ENCODE measurements at places on chromosomes 2 and 18.

GRCh38 chr18:13878857-13879256 is 36.5 kb downstream of the MC2R start:
- no peak for DNase-seq

DNA sequence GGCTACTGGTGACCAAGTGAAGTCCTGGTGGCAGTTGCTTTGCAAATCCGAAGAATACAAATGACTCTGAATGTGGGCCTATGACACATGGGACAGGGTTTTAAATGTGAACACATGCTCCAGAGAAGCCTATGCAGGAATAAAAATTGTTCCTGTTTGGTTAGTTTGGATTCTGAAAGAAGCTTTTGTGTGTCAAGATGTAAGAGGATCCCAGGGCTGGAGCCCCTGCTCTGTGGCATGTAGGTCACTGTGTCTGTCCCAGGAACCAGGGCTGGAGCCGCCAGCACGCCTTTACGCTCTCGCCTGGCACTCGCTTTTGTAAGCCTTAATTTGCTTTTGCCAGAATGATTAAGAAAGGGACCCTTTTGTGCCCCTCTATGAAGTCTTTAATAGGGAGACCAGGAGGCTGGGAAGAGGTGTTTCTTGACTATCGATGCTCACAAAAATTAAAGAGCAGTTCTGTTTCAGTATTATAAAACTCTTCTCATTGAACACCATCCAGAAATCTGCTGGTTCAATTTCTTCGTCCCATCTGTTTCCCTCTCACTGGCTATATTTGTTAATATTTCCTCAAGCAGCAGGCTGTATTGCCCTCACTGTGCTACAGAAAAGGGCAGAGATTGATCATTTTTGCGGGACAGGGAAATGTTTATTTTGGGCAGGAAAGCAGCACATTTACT is 532.7 kb upstream of the POU3F3 start:
- no peak for DNase-seq

GRCh38 chr2:11446733-11447248 is 19.2 kb downstream of the E2F6 start:
- DNase-seq = no peak

DNA sequence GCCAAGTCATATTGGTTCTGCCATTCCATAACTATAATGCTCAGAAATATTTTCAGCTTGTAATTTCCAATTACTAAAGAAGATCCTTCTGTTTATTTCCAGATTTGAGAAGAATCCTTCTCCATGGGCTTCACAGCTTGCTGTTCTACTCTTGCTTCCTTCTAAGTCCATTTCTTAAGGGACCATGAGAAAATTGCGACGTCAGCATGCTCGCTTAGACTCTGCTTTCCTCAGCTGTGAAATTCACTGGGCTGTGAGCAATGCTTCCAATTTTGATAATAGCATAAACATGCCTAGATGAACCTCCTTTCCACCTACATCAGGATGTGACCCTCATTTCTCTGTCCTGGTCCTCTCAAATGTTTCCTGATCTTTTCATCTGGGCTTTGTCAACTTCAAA is 145.3 kb upstream of the CDH20 start:
- no peak for DNase-seq

DNA sequence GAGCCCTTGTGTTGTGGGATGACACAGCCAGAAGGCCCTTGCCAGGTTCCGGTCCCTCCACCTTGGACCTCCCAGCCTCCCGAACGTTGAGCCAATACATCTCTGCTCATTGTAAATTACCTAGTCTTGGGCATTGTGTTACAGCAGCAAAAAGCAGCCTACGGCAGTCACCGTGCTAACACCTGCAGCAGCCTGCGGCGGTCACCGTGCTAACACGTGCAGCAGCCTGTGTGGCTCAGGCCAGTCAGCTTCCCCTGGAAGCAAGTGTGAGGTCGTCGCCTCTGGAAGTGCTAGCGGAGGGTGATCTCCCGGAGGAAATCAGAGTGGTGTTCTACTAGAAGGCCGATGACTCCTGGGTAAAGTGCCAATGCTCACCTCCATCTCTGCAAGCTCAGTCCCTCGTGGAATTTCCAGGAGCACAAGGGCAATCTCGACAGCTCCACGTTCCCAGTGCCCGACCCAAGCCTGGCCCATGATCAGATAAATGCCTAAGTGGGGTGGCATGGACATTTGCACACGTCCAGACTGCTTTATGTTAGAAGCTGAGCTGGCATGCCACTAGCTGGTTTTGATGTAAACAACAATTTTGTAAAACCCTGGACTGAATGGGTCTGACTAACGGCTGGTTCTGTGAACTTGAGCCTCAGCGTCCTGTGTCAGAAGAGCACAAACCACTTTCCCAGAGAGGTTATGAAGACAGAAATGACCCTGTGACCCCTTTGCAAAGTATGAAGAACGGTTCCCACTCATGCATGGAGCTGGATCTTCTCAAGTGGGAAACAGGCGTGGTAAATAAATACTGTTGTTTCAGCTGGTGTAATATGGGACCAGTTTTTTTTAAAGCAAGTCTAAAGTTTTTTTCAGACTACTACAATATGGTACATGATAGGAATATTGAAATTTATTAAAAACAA is 11.4 kb upstream of the CNDP1 start:
- no peak for DNase-seq

- DNase-seq = no peak
These were observed 26.8 kb upstream of the MYO1B start for GRCh38 chr2:191218292-191218898.

- no peak for DNase-seq
These were observed 67.3 kb upstream of the CSRNP3 start for GRCh38 chr2:165402162-165402561.

DNA sequence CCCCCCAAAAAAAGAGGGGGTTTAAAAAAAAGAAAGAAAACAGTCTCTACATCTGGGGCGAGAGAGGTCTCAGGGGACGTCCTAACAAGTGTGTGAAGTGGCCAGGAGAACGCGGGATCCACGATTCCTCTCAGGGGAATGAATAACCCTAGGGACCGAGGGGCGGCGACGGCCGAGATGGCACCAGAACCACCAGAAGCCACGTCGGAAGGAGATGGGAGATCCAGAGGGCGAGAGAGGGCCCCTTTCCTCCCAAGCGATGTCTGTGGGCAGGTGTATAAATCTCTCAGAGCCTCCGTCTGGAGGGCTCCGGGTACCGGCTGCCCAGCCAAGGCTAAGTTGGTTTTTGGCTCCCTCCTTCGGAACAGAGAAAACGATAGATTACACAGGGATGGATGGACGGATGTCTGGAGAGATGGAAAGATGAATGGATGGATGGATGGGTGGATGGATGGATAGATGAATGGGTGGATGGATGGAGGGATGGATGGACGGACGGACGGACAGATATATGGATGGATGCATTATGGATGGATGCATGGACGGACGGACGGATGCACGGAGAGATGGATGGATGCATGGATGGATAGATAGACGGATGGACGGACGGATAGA is 1.7 kb downstream of the EPHA4 start:
- DNase-seq = no peak

DNA sequence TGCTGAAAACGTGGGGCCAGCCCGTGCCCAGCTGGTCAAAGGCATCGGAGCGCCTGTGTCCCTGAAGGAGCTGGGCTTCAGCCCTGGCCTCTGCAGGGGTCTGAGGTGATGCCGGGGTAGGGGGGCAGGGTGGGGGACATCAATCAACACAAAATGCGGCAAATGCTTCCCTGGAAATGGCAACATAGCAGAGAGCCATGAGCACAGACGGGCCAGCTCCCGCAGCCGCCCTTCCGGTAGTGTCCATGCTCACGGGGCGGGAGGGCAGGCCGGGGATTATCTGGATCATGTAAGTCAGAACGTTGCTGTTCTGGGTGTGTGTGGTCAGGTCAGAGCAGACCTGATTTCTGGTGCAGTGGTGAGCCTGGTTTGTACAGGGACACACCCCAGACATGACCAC is 56.5 kb upstream of the TWIST2 start:
- DNase-seq = no peak

DNA sequence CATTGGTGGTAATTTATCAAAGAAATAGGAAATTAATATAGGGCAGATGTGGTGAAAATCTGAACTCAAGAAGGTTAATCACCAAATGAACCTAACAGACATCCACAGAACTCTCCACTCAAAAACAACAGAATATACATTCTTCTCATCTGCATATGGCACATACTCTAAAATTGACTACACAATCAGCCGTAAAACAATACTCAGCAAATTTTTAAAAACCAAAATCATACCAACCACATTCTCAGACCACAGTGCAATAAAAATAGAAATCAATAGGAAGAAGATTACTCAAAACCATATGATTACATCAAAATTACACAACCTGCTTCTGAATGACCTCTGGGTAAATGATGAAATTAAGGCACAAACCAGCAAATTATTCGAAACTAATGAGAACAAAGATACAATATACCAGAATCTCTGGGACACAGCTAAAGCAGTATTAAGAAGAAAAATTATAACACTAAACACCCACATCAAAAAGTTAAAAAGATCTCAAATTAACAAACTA is 31.0 kb downstream of the RBM43 start:
- DNase-seq = no peak

DNA sequence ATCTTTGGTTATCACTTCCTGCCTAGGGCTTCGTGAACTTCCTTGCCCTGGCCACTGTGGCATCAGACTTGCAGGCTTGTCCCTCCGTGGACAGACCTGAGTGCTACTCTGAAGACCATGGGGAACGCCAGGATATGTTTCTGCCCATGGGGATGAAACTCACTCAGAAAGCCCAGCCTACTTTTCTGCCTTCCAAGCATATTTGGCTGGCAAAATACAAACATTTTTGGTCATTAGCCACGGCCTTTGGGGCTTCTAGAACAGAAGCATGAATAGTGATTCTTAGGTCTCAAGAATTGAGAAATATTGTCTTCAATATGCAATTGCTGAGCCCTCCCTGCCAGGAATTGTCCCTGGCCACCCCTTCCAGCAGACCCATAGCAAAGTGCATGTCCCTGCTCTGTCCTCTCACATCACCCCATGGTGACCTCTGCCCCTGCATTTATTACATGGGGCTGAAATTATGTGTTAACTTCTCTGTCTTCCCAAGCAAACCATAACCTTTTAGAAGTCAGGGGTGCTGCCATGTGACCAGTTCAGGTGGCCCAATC is 152.4 kb downstream of the OSR1 start:
- DNase-seq = no peak

DNA sequence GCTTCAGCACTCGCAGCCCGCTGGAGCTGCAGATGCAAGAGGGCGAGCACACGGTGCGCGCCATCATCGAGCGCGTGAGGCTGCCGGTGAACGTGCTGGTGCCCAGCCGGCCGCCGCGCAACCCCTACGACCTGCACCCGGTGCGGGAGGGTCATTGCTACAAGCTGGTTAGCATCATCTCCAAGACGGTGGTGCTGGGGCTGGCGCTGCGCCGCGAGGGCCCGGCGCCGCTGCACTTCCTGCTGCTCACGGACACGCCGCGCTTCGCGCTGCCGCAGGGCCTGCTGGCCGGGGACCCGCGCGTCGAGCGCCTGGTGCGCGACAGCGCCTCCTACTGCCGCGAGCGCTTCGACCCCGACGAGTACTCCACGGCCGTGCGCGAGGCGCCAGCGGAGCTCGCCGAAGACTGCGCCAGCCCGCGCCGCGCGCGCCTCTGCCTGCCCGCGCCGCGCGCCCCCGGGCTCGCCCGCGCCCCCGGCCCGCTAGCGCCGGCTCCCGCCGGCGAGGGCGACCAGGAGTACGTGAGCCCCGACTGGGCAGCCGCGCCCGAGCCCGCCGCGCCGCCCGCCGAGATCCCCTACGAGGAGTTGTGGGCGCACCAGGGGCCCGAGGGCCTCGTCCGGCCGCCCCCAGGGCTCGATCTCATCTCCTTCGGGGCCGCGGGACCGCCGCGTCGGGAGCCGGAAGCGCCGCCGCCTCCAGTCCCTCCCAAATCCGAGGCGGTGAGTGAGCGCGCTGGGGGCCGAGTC is 11.8 kb downstream of the GAREM2 start:
- DNase-seq = peak; percentile 74

GRCh38 chr2:231198291-231199173 is at the start of gene ARMC9:
Gene ARMC9, plus strand, starts transcription at chr2:231198631. Its CDS starts 7,608 bp downstream, at chr2:231206239.
- DNase-seq = peak; percentile 37

GRCh38 chr18:77486985-77487384 is 237.3 kb downstream of the GALR1 start:
- DNase-seq = no peak

DNA sequence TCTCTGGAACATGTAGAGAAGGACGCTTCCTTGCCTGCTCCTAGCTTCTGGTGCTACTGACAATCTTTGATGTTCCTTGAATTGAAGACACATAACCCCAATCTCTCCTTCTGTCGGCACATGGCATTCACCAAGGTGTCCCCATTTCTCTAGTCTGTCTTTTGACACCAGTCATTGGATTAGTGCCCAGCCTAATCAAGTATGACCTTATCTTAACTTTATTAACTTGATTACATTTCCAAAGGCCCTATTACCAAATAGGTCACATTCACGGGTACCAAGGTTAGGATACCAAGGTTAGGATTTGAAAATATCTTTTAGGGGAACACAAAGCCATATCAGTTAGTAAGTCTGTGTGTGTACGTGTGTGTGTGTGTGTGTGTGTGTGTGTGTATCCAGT is 377.9 kb downstream of the CMPK2 start:
- DNase-seq = no peak

GRCh38 chr2:152598975-152599759 is 118.1 kb downstream of the PRPF40A start:
- no peak for DNase-seq

DNA sequence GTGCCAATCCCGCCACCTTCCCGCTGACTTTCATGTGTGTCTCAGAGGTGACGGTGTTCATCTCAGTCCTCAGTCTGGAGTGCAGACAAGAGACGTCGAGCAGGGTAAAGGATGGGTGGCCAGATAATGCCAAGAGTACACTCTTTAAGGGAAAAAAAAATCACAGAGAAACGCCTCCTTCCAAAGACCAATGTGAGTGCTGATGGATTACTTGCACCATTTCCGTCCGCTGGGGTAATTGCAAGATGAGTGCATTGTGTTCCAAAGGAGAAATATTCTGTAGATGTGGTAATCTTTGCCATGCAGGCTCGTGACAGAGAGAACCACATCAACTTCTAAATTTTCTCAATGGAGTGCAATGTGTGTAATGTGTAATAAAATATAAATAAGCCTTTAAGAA is 81.0 kb downstream of the KLHL29 start:
- DNase-seq = no peak

DNA sequence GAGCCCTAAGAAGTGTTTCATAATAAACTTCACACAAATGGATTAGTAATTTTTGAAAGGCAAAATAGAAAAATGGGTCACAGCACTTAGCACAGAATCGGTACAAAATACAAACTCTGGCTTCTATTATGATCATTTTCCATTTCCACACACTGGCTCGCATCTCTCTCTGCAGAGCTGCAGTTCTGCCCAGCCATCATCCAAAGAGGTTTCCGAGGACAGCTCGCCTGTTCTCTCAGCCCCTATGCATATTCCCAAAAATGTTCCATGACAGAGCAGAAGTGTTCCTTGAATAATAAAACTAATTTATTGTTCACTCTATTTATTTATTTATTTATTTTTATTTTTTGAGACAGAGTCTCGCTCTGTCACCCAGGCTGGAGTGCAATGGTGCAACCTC is 115.6 kb downstream of the AP1S3 start:
- no peak for DNase-seq

- no peak for DNase-seq
These were observed 44.3 kb downstream of the HPCAL1 start for GRCh38 chr2:10346929-10347561.

GRCh38 chr18:59551902-59552635 is 145.2 kb downstream of the CCBE1 start:
- no peak for DNase-seq

GRCh38 chr18:9648431-9649163 is 34.2 kb upstream of the PPP4R1 start:
- DNase-seq = no peak
